ENCODE measurements at places on chromosomes 5 and 9. TPM values are rescaled to one million over a fixed set of nuclear protein-coding genes. Genes with fewer than 3 reads are reported as not detected.

The KIAA0825 gene
- total RNA-seq = 1.9 TPM

The ALDH1A1 gene
- 1,650 TPM for total RNA-seq

The FOXB2 gene
- not detected for total RNA-seq

The FOXD4L4 gene
- total RNA-seq = 0.17 TPM

The PCDHGA3 gene
- total RNA-seq = 1.2 TPM

The CYLC2 gene
- total RNA-seq = not detected

The LCN9 gene
- not detected for total RNA-seq

The ESM1 gene
- total RNA-seq = 70.8 TPM

The MARCOL gene
- total RNA-seq = not detected

The PRDM9 gene
- total RNA-seq = not detected

The PIP5K1B gene
- not detected for total RNA-seq

The ANKRD18A gene
- total RNA-seq = under 0.01 TPM

The ADAMTS19 gene
- total RNA-seq = not detected

The ANKRD34B gene
- total RNA-seq = not detected

The KCNV2 gene
- total RNA-seq = not detected

The INSL4 gene
- not detected for total RNA-seq

The NANS gene
- 106 TPM for total RNA-seq

The TAF11L5 gene
- total RNA-seq = not detected

The HSPB3 gene
- total RNA-seq = not detected

The SIT1 gene
- not detected for total RNA-seq

The OR13D1 gene
- total RNA-seq = not detected

The GNA14 gene
- total RNA-seq = 34.9 TPM

The CCDC183 gene
- total RNA-seq = 0.37 TPM

The C5orf52 gene
- not detected for total RNA-seq

The PCDHA1 gene
- total RNA-seq = 0.17 TPM

The TLX3 gene
- total RNA-seq = not detected

The FLT4 gene
- total RNA-seq = 471 TPM

The BASP1 gene
- total RNA-seq = 4.4 TPM

The NEURL1B gene
- total RNA-seq = 26.0 TPM

The ARID3C gene
- 0.51 TPM for total RNA-seq

The PALM2AKAP2 gene
- 0.23 TPM for total RNA-seq

The LHX6 gene
- 27.4 TPM for total RNA-seq

The EXOC3 gene
- total RNA-seq = 52.1 TPM

The MARCHF3 gene
- total RNA-seq = 84.4 TPM

The ABLIM3 gene
- total RNA-seq = 41.3 TPM
